Stimulated activated CD8-positive, alpha-beta memory T cell treated with anti-CD3 and anti-CD28 coated beads, Interleukin-4, amount 100 ng/mL, for 1 hour (primary cell): ENCODE measurements at places on chromosomes 2 and 18.

- no peak for DNase-seq
Measured at GRCh38 chr2:195672674-195673073, 15.6 kb downstream of the SLC39A10 start.

DNA sequence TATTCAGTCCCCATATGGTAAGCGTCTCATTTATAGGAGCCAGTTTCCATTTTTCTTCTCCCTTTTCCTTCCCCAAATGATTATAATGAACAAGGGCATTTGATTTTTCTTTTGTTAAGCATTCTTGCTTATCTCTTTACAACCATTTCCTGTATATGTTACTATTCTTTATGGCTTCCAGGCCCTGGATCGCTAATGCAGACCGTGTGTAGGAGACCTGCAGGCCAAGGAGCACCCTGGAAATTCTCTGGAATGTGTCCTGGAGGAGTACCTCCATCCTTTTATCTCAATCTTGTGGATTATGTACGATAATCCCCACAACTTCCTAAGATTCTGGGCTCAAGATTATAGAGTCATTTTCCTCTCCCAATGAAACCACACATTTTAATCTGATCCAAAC, 439.6 kb upstream of the MMADHC start:
- no peak for DNase-seq

- DNase-seq, result no peak
Measured at GRCh38 chr2:27275211-27276150, at the start of gene DNAJC5G. Gene DNAJC5G, plus strand, starts transcription at chr2:27275433. Its CDS starts 1,296 bp downstream, at chr2:27276729.

GRCh38 chr18:9984080-9984479, 70.3 kb downstream of the VAPA start:
- no peak for DNase-seq

- no peak for DNase-seq
Measured at GRCh38 chr2:102083393-102083703, 59.2 kb upstream of the IL1R1 start.

DNA sequence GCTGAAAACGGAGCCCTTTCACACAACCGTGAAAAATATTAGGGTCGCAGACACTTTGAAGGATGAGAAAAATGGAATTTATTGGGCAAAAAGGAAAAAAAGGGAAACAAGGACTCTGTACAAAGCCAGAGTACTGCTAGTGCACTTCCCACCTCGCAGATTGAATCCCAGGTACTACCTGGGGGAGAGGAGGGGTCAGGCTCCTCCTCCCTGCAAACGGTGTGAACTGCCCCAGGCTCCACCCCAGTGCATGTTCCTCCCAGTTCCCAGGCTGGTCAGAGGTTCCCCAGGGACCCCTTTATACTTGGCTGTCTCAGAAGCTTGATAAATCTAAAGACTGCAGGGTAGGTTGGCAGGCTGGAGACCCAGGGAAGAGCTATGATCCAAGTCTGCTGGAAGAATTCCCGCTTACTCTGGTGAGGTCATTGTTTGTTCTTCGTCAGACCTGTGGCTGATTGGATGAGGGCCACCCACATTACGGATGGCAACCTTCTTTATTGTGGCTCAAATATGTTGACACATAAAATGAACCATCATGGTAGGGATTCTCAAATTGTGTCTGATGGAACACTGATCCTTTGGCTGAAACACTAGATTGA, 290.4 kb upstream of the POU3F3 start:
- DNase-seq, result no peak

DNA sequence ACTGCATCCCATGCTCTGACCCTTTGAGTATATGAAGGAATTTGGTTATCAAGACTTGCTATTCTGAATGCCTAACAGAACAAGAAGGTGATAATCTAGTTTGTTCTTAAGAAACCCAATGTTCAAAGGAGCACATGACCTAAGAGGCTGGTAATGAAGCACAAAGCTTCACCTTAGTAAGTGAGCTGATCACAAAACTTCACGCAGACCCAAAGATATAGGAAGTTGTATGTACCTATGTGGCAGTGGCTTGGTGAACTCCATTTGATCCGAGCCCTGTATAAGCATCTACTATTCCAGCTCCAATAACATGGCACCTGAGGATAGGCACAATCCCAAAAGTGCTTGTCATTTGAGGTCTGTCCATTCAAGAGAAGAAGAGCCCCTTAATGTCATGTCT, 78.6 kb downstream of the ANKRD44 start:
- no peak for DNase-seq

GRCh38 chr2:195562570-195563566, 94.2 kb upstream of the SLC39A10 start:
- DNase-seq, result no peak

DNA sequence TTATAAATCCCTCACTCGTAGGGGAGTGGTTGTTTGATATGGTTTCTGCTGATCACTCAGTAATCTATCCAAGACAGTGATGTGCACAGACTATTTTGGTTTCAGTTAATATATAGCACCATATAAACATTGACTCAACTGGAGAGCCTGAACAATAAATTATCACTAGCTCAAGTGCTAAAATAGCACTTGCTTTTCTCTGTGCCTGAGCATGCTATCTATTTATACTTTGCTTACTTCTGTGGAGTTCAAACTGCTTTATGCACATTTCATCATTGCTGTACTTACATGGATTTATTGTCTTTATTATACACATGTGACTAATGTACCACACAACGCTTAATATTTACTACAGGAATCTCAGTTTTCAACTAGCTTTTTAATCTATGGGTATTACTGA, 133.6 kb downstream of the BCL2 start:
- no peak for DNase-seq

GRCh38 chr18:61753373-61753772, 139.4 kb downstream of the RNF152 start:
- no peak for DNase-seq
